ENCODE measurements at places on chromosomes 1 and 21.

- no peak for DNase-seq
These were observed 176.7 kb downstream of the CAMTA1 start for GRCh38 chr1:6961905-6962477.

DNA sequence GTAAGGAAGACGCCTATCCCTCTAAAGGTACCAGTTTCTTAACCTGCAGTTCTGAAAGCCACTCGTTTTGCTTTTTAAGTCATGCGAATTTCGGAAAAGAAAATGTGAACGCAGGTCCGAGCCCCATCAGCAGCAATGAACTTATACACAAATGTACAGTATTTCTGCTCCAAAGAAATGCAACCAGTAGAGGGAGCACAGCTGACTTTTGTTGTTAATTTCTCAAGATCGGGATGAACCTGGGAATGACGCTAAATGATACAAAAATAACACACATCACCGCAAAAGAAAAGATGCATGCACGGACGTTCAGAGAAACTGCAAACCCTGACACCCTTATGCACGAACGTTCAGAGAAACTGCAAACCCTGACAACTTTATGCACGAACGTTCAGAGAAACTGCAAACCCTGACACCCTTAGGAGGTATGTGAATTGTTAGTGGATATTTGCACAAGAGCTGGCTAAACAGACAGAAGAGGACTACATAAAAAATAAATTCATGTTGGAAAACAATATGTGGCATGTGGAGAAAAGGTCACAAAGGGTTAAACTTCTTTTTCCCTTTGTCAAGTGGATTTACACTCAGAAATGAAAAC, 3.5 kb upstream of the TIAM1 start:
- DNase-seq: peak; percentile 47

- DNase-seq: no peak
These were observed 30.8 kb upstream of the ACTA1 start for GRCh38 chr1:229464672-229465071.

DNA sequence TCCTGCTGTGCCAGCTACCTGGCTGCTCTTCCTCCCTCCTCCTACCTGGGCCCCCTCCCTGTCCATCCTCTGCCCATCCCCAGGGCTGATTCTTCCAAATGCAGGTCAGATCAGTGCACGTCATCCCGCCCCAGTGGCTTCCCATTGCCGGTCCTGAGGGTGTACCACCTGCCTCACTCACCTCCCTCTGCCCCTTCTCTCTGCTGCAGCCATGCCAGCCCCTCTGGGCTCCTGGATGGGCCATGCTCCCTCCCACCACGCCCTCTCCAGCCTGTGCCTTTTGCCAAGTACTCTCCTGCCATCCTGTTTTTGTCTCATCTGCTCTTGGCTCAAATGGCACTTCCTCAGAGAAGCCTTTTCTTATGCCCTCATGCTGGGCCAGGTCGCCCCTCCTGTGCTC, 95.8 kb downstream of the ARHGEF10L start:
- DNase-seq: no peak

GRCh38 chr1:167790117-167790516, 68.3 kb downstream of the MPZL1 start:
- DNase-seq: no peak

GRCh38 chr1:203678943-203679661, 52.5 kb downstream of the ATP2B4 start:
- no peak for DNase-seq

GRCh38 chr1:25505656-25506385, 37.6 kb upstream of the LDLRAP1 start:
- no peak for DNase-seq

- peak; percentile 71 for DNase-seq
These were observed 56.9 kb downstream of the SLC45A1 start for GRCh38 chr1:8374812-8375211.

- no peak for DNase-seq
These were observed 273.7 kb downstream of the BARHL2 start for GRCh38 chr1:90443354-90443753.

DNA sequence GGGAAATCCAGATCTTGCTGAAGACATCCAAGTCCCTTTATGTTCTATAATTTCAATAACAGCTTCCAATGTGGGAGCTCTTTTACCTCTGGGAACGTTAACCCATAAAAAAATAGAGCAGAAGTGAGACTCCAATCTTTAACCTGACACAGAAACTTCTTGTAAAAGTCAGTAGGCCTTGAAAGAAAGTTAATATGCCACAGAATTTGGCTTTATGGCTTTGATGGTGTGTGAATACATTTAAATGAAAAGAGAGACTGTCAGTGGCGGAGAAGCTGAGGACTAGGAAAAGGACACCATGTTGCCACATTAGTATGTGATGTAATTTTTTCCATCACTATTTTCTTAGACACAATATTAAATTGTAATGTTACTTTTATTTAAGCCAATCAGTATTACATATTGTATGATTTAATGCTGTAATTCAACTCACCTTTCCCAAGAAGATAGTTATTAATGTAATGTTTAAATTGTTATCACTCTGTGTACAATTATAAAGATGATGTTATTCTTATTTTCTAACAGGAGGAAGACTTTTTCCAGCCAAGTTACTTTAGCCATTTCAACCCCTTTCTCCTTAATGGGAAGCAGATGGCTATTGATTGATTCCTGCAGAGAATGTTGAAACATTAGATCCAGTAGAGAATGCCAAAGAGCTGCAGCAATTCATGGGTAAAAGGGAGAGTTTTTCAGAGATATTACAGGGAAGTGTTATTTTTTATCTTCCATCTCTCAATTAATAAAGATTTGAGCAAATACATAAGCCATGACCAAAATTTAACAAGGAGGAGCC, 17.5 kb upstream of the CLDN8 start:
- DNase-seq: no peak

DNA sequence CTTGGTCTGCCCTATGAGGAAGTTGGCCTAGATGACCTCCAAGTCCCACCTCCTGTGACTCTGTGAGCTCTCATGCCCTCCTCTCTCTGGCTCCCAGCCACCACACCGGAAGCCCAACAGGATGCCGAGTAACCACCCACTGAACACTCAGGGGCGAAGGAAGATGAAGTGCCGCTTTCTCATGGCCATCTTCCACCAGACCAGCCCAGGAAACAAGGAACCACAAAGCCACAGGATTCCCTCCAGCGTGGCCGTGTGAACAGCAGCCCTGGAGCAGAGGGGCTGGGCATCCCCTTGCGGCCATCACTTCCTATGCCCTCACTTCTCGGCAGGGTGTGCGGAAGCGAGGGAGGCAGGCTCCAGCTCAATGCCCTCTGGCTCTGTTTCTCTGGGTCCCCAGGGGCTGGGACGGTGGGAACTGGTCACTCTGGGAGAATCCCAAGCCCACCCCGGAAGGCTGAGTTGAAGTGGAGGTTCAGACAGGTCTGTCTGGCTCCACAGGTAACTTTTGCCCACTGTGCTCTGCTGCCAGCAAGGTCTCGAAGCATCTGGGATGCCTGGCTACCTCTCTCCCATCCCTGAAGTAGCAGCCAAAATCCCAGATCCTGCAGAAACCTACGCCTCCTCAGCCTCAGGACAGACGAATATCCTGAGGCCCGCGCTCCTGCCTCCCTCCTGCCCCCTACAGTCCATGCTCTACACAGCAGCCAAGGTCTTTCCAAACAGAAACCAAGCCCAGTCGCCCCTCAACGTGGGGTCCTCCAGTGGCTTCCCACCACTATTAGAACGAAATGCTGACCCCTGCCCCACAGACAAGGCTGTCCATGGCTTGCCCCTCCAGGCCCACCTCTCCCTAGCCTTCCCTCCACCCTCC, 44.2 kb upstream of the ECE1 start:
- peak; percentile 93 for DNase-seq

DNA sequence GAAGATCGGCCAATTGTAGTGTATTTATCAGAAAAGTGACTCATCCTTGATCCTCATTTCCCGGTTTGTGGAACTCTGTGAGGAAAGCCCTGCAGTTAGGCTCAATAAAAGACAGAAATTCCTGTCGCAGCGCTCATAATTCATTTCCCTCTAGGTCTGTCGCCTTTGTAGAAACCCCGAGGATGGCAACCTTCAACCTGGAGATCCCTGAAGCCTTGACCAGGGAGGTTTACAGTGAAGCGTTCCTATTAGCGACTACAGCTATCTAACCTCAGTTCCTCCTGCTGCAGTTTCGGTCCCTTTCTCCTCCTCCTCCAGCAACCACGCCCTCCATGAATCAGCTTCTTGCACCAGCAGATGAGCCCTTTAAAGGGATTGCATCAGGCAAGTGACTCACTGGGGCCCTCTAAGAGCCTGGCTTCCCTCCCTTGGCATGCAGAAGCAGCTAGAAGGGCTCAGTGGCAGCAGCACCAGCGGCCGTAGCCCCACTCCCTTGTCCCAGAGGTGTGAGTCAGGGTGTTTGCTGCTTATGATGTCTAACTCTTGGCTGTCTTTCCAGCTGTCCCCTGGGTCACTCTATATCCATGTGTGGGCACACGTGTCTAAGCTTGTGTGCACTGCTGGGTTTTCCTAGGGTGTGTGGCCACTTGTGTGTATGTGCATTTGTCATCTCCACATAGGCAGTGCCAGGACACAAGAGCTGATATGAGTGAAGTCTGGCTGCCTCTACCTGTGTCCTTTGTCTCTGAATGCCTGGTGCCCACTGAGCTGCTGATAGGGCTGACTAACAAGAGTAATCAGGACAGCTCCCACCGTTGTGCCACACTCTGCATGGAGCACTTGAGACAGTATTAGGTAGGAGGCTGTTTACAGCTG, 779 bp upstream of the STK40 start:
- DNase-seq: peak; percentile 100

DNA sequence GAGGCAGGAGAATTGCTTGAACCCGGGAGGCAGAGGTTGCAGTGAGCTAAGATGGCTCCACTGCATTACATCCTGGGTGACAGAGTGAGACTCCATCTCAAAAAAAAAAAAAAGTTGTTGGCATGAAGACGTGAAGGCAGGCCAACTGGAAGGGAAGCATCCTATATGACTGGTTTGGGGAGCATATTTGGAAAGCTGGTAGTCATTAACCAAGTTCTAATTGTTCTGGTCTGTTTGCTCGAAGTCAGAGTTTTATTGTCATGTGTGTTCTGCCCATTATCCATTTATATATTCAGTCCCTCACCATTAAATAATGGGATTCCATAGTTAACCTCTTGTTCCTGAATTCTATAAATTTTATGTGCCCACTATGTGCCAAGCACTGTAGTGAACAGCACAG, 3.3 kb upstream of the GLRX2 start:
- DNase-seq: no peak

- peak; percentile 9 for DNase-seq
These were observed 38.3 kb downstream of the WDR3 start for GRCh38 chr1:117967881-117968280.

All from GM23248 (cell line).